ENCODE measurements at places on chromosomes 12 and 14.

- DNase-seq, result no peak
Observed at GRCh38 chr12:76533331-76533730, 26.2 kb downstream of the OSBPL8 start.

- DNase-seq, result no peak
Observed at GRCh38 chr14:35374263-35374712, 30.3 kb downstream of the NFKBIA start.

DNA sequence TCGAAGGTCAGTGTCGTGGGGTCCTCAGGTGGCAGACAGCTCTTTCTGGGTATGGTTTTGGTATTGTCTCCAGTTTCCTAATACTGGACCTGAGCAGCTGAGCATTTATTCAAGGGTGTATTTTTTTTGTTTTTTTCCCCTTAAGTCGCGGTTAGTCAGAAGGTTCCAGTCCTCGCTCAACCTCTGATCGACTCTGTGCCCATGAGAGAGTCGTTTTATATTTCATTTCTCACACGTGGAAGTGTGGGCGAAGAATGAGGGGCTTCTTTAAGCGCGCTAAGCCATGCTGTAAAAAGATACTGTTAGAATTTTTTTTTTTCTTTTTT is 499 bp downstream of the MIPOL1 start:
- DNase-seq, result no peak

DNA sequence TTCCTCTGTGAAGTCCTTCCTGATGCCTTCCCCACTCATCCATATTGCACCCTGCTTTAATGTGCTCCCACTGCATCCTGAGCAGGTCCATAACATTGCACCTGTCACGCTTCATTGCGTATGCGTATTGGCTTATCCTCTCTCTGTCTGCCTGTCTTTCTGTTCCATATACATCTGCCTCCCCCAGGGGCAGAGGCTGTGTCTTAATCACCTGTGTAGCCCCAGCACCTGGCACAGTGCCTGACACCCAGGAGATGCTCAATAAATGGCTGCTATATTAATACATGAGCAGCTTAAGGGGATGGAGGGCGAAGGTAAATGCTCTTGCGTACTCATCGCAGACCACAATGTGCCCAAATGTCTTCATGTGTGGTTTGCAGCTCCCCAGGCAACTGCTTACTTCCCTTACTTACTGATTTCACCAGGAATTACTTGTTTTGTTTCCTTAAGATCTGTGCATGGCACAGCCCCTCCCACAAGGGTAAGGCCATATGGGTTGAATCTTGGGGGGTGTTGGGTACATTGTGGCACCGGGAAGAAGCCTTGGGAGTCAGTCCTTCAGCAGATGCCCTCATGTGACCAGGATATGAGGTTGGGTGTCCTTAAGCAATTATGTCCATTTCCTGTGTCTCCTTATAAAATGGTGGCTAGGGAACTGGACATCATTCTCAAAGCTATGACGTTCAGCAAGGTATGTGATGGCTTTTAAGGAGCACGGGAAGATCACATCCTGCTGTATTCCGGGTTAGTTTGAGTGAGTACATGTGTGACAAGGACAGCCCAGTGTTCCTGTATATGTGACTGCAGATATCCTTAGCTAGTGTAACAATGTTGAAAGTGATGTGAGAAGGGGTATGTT is 848 bp upstream of the CPNE6 start:
- DNase-seq, result no peak

DNA sequence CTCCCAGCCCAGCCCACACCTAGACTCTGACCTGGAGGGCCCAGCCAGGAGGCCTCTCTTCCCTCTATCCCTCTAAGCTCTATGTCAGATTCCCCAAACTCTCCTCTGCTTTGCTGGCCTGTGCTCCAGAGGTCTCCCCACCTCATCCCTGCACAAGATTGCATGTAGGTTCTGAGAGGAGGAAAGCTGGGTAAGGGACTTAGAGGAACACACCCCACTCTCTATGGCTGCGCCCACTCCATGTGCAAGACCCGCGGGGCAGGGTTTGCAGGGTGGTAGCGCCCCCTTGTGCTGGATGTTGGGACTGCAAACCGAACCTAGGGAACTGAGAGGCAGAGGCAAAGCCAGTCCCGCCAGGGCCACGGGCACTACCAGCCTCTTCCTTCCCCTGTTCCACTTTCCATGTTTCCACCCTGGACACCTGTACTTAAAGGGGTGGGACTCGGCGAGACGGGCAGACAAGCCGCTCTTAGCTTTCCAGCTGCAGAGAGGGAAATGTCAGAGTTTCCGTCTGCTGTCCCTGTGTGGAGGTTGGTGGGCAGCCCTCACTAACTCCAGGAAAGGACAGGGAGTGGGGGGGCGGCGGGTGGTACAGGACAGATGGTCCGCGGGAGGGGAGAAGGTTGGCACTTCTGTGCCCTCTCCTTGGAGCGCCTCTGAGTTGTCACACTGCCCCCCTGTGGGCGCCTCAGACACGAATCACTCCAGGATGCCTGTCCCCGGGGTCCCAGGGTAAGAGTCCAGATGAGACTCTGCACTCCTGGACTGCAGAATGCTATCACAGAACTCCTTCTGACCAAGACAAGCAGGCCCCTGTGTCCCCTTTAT is 16.8 kb downstream of the MMP14 start:
- peak; percentile 84 for DNase-seq

DNA sequence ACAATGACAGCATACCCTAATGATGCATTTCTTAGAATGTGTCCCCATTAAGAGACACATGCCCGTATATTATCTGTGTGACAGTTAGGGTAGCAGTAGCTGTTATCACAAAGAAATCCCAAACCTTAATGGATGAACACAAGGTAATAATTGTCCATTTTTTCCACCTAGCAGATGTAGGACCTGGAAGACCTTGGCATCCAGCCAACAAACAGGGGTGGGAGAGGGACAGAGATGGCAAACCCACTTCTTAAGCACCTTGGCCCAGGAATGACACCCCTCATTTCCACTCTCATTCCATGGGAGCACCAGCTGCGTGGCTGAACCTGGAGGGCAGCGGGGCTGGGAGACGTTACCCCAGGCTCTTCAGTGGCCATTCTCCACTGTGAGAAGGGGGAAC is 679.0 kb downstream of the AACS start:
- no peak for DNase-seq

- no peak for DNase-seq
Observed at GRCh38 chr12:42728770-42729534, 139.4 kb upstream of the PRICKLE1 start.

- DNase-seq, result no peak
Observed at GRCh38 chr14:93082576-93083001, 33.1 kb downstream of the ITPK1 start.

GRCh38 chr14:84432676-84433075 is 1097.3 kb upstream of the FLRT2 start:
- DNase-seq, result no peak

DNA sequence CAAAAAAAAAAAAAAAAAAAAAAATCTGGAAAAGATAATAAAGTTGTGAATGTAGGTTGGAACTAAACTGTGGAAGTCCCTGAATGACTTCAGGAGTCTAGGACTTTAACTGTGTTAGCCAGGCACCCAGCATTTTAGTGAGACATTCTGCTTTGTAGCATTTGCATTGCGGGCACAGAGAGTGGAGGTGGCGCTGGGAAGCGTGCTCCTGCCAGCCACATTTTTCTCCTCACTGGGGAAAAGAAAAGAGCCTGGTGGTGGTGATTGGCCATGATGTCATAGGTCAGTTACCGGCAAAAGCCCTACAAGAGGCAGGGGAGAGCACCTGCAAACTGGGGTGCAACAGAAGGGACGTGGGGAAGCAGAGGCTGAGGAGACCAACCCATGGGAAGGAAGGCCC is 9.7 kb upstream of the GAPDH start:
- DNase-seq, result no peak

GRCh38 chr14:39868251-39868650 is 436.0 kb upstream of the FBXO33 start:
- no peak for DNase-seq

GRCh38 chr12:3420693-3421092 is 70.3 kb upstream of the PRMT8 start:
- no peak for DNase-seq

DNA sequence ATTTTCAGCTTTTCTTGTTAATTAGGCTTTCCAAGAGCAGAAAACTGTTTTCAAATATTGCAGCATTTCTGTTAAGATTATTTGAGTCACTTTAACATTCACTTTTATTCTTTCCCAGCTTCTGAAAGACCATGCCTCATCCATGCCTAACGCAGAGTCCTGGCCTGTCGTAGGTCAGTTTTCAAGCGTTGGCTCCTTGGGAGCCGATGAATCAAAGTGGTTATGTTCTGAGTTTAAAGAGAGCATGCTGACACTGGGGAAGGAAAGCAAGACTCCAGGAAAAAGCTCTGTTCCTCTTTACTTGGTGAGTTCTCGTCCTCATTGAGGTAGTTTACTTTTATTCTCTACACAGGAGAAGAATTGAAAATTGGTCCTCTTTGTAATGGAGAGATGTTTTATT is 33.1 kb downstream of the TDP1 start:
- no peak for DNase-seq

DNA sequence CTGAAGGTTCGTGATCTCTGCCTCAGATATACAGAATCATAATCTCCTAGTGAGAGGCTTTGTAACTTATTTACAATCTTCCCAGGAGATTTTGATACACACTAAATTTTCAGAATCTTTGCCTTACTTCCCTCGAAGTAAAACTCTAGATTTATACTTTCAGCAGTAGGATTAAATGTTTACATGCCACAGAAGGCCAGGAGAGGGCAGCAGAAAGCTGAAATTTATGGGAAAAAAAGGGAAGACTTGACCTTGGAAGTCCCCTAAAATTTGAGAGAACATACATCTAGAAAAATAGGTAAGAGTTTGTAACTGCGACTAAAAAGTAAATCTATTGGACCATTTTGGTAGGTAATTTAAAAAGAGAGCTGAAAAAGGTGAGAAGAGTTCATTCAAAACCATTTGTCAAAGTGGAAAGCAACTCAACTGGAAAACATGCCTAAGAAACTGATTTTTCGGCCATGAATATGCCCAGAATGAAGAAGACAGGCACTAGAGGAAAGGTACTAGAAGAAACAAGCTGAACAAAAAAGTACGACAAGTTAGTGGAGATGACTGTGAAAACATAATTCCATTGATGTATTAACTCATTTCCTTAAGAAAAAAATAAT is 242.0 kb upstream of the MDGA2 start:
- no peak for DNase-seq

- no peak for DNase-seq
Observed at GRCh38 chr14:71309756-71310155, 402.5 kb downstream of the PCNX1 start.

GRCh38 chr12:115511986-115512711 is 765.3 kb downstream of the MED13L start:
- DNase-seq, result no peak

GRCh38 chr12:75805905-75806304 is 225.7 kb downstream of the PHLDA1 start:
- no peak for DNase-seq

DNA sequence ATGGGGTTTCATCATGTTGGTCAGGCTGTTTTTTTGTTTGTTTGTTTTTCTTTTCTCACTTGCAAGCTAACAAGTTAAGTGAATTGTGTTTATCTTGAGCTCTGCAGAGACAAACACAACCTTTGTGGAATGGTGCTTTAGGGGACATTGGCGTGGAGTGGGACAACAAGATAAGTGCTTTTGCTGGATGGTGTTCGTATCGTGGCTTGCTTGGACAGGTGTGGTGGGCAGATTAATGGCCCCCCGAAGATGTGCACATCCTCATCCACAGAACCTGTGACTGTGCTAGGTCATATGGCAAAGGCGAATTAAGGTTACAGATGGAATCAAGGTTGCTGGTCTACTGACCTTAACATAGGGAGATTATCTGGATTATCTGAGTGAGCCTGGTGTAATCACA is 7.0 kb downstream of the MLXIP start:
- no peak for DNase-seq

- no peak for DNase-seq
Observed at GRCh38 chr12:104243971-104244370, 28.4 kb downstream of the TXNRD1 start.

DNA sequence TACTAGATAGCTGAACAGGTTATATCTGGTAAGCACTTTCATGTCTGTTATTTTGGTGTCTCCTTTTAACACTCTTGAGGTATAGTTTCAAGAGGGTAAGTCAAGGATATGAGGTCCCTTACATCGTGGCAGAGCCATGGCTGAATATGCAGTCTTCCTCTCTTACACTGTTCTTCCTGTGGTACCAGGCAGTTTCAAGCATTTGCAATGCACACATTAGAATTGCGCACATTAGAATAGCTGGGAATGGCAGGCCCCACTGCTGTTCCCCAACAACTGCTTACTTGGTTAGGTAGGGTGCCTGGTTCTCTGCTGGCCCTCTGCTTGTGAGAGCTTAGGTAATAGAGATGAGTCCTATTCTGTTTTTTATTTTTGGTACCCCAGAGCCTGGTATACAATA is 41.2 kb downstream of the TMTC2 start:
- no peak for DNase-seq

DNA sequence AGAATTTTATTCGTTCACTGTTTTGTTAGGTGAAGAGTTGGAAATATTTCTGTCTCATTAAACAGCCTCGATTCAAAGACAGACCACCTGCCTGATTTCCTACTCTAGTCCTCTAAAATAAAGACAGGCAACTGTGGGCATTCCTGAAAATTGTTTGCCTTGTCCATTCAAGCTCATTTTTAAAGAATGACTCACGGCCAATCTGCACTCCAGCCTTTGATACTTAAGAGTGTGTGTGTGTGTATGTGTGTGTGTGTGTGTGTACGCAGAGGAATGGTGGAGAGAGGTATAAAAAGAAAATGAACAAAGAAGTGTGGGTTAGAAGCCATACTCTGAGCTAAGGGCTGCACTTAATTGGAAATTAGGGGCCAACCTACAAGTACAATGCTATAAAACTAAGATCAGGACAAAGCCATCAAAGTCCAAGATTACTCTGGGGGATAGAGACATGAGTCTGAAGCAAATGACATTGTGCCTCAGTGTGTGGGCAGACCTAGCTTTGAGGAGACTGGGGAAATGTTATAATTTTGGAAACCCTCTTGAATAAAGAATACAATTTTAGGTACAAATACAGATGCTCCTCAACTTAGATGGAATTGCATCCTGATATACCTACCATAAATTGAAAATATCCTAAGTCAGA is 45.6 kb upstream of the SOCS2 start:
- no peak for DNase-seq

DNA sequence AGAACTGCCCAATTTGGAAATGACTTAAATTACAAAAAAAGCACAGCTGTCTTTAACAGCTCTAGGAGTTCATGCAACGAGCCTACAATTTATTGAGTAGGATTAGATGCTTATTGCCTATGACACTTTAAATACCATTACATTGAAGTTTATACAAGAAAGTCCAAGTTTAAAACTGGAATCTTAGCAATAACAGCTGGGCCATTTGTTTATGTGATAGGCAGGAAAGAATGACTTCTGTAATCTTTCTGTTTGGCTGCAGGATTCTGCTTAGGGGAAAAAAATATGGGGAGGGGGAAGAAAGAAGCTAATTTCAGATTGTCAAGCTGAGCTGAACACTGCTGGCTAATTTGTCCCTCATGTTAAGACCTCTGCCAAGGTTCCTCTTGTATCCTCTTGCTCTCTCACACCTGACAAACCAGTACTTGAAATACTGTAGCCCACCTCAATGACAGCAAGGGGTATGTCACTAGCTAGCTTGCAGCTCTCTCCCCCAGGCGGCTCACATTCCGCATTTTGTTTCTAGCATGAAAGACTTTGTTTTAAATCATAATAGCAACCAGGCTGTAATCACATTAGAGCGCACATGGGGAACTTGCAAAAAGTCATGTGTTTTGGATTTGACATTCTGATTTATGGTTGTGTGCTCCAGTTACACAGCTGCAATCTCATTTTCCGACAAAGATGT is 384.8 kb downstream of the BMP4 start:
- DNase-seq, result no peak

GRCh38 chr12:117702741-117703140 is 266.0 kb downstream of the KSR2 start:
- DNase-seq, result no peak

GRCh38 chr14:64875350-64875749 is 4.4 kb downstream of the SPTB start:
- no peak for DNase-seq
